NCI-H1048 (cell line): ENCODE measurements at places on chromosomes 6 and 20.

- DNase-seq, result no peak
These were observed 18.2 kb downstream of the GPX5 start for GRCh38 chr6:28543651-28544610.

GRCh38 chr6:125264476-125264875 is 37.3 kb downstream of the HDDC2 start:
- DNase-seq, result no peak

GRCh38 chr6:43328528-43328927 is 19.9 kb upstream of the CRIP3 start:
- no peak for DNase-seq

- no peak for DNase-seq
These were observed 92.8 kb downstream of the GRM4 start for GRCh38 chr6:34052918-34053608.

GRCh38 chr20:63794614-63795013 is 36.5 kb downstream of the ZBTB46 start:
- no peak for DNase-seq

GRCh38 chr6:55100686-55101085 is 73.6 kb upstream of the HCRTR2 start:
- no peak for DNase-seq

DNA sequence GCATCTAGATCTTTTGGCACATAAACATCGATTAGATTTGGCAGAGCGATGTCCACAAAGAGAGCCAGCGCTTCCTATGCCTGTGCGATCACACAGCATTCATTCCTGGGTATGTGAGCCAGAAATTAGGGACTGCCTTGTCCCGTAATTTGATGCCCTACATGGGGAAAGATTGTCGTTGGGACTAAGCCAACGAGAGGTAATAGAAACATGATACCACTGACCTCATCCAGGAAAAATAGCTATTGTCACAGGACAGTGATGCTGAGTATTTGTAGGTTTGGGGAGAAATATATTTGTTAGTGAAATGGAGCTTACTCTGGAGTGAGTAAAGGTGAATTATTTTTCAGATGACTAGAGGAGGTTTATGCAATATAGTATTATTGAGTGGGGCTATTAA is 154.0 kb downstream of the TSHZ2 start:
- no peak for DNase-seq

GRCh38 chr6:156562019-156562418 is 215.2 kb upstream of the ARID1B start:
- DNase-seq, result no peak

DNA sequence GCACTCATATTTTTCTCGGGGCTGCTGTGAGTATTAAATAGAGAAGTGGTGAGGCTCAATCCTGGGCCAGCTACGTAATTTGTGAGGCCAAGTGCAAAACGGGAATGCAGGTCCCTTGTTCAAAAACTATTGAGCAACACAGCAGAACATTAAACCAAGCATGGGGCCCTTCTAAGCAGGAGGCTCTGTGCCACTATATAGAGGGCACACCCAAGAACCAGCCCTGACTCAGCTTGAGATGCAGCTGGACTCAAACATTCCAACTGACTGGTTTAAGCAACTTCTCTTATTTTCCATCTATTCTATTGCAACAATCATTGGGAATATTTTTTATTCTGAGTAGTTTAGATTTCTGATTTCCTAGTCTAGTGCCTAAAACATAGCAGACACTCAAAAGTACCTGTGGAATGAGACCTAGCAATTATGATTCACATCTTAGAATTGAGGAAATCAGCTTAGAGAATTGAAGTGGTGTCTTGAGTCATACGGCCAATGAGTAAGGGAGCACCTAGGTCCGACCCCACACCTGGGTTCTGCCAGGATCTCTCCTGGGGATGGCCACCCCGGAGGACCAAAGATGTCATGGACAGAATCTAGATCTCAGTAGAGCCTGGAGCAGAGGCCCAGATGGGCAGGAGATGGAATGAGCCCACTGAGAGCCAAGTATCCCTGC is 1.3 kb downstream of the SIRPB2 start:
- no peak for DNase-seq

DNA sequence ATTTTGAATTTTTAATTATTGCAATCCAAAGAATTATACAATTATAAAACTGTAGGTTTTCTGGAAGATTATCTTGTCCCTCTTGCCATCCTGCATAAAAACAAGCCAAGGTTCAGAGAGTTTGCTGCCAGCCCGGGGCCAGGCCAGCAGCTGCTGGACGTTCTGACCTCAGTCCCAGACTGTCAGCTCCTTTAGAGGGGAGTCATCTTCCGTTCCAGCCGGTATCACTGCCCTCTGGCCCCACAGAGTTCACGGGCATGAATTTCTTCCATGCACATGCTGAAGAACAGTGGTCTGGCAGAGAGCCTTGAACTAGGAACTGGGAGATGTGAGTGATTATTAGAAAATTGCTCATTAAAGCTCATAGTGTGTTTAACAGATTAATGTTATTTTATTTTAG is 130.4 kb upstream of the QKI start:
- DNase-seq, result no peak

DNA sequence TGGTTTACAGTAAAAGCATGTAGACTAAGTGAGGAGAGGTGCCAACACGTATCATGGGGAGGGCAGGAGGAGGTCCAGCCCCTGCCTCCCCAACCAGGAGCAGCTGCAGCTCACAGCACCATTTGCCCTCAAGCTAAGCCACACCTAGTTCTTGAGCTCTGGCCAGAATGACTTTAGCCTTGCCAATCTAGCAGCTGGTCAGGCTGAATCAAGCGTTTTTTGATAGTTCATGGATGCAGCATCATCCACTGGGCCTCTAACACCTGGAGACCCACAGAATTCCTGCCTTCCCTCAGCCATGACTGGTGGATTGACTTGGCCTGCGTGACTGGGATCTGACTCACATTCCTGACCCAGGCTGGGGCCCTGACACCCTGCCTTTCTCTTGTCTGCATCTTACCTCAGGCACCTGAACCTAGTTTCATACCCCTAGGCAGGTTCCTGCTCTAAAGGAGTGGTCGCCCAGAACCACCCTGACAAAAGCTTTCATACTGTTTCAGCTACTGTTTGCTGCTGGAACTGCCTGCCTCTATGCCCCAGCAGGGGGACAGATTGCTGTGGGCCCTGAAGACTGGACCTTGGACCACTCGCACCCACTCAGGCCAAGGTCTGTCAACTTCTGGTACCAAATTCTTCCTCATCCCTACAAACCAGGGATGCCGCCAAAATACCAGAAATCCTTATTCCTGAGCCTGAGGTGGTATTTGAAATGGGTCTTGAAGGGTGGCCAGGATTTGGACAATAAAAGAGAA is 122.3 kb downstream of the QRSL1 start:
- no peak for DNase-seq

DNA sequence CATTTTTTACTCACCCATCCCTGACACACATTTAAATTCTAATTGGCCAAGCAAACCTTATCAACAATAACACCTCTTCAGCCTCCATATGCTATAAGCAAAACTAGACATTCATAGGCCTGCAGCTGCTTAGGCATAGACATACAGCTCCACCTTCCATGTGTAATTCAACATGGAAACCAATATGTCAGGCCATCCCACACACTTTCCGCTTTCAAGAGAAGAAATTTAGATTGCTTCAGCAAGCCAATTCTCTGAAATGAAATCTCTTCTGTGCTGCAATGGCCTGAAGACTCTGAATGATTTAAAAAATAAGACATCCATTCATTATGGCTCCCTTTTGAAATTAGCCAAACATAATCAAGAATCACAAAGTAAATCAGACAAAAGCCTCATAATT is 4.5 kb upstream of the RAB22A start:
- DNase-seq, result no peak

DNA sequence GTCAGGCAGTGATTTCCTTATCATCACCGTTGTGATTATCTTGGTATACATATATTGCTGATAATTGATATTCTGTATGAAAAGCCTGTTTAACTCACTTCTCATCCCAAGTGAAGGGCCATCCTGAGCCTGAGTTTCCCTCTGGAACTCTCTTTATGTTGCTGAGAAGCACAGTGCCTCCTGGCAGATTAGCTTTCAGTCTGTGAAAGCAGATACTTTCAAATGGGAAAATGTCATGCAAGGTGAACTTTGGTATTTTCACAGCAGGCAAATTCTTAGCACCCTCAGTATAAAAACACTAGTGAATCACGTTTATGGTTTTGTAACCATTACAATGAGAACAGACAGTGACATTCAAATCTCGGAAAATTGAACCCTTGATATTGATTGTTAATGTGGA is 151.6 kb downstream of the PRIM2 start:
- DNase-seq, result no peak

GRCh38 chr20:63273635-63274380 is 1.2 kb downstream of the ARFGAP1 start:
- no peak for DNase-seq

GRCh38 chr6:52365866-52366540 is 4.1 kb downstream of the PAQR8 start:
- no peak for DNase-seq

GRCh38 chr6:36367743-36368142 is 19.7 kb downstream of the ETV7 start:
- no peak for DNase-seq

- DNase-seq, result no peak
These were observed 265.5 kb downstream of the PTPRT start for GRCh38 chr20:42924215-42924614.

- DNase-seq, result no peak
These were observed 2.5 kb downstream of the MEA1 start for GRCh38 chr6:43011207-43011606.

DNA sequence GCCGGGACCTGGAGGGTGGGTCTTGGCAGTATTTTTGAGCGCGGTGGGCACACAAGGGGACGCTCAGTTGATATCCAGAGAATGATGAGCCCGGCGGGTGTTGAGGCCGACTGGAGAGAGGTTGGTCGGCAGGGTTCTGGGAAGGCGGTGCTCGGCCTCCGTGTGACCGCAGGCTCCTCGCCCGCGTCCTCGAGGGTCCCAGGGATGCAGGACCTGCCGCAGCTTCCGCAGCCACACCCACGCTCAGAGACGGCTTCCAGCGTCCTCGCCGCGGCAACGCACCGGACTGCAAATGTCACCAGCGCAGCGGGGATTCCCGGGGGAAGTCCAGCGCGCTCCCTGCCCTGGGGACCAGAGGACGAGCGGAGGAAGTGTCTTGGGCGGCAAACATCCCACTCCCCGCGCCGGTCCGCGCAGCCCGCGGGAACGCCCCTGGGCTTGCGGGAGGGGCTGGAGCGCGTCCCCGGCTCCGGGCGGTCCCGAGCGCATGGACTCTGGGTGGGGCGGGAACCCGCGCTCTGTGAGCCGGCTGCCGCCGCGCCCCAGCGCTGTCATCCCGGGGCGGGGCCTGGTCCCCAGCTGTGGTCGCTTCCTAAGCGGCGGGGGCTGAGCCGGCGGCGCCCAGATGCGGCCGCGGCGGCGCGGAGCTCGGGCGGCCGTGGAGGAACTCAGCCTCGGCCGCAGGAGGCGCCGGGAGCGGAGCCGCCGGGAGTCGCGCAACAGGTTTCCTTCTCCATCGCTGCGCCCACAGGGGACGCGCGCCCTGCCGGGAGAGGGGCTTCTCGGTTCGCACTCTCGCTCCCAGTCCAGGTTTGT is at the start of gene STX11:
STX11 (plus strand) TSS at position 624 of the 816 bp plus-strand sequence. CDS start 36,111 bp downstream, outside the sequence.
- no peak for DNase-seq

DNA sequence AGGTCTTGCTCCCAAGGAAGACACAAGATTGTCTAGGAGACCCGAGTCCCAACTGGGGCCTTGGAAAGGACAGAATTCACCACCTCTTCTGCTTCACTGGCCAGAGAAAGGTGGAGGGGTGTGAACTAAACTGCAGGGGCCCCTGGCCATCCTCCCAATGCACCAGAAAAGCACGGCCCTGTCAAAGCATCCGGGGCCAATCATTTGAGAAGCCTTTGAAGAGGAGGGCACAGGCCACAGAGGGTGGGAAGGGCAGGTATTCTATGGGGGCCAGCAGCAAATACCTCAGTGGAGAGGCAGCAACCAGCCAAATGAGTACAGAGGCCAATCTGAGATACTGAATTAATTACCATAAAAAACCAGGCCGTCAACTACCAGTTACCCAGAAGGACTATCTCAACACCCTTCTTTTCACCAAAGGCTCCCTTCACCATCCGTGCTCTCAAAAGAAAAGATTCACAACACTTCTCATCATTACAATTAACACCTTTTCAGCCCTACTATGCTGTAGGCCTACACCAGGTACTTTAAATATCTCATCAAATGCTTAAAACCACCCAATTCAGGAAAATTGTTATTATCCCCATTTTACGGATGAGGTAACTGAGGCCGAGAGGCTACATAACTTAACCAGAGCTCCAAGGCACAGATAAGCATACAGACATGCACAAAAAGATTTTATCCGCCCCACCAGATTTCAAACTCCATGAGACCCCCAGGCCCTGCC is 50.7 kb downstream of the TRERF1 start:
- no peak for DNase-seq

DNA sequence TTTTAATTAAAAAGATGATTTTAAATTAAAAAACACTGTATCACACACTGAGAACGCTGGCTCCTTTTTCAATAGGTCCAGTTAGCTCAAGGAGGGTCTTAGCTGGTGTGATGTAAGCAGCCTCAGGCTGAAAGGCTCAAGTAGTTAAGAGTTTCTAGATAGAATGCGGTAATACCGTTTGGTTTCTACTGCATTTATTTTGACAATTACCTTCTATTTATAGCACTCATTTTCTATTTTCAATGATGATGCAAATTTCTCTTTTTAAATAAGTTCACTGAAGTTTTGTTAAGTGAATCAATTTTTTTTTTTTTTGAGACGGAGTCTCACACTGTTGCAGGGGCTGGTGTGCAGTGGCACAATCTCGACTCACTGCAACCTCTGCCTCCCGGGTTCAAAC is 87.1 kb downstream of the PREX1 start:
- DNase-seq, result no peak

DNA sequence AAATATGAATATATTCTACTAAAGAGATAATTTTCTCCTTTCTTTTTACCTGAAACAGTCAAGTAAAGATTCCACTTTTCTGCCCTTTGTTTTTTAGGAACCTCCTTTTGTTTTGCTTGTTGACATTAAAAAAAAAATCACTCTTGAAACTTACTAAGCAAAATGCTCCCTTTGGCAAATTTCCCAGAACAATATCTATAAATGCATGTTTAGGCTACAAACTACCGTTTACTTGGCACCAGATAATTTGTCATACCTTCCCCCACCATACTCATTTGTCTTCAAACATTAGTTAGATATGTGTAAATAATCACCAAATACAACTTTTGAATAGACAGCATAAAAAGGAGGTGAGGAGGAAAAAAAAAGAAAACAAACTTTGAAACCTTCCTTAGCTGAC is 604.7 kb downstream of the RFPL4B start:
- DNase-seq, result no peak

DNA sequence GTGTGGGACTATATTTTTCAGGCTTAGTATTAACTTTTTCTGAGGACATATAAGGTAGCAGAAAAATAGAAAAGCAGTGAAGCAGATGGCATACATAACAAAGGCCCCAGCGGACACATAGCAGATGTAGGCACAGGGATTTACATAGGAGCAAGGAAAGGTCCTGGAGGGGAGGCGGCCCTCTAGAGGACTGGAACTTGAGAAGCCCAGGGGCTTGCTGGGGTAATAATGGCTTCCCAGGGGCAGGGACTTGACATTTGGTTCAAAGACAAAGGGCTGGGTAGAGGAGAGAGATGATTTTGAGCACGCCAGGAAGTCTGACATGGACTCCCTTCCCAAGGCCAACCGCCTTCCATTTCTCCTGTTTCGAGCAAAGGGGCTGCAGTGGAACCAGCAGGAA is 31.7 kb upstream of the OSTM1 start:
- no peak for DNase-seq

GRCh38 chr6:160963651-160964050 is 27.9 kb upstream of the MAP3K4 start:
- DNase-seq, result no peak
